Osteoblast (primary cell): ENCODE measurements at places on chromosomes 3 and 15.

DNA sequence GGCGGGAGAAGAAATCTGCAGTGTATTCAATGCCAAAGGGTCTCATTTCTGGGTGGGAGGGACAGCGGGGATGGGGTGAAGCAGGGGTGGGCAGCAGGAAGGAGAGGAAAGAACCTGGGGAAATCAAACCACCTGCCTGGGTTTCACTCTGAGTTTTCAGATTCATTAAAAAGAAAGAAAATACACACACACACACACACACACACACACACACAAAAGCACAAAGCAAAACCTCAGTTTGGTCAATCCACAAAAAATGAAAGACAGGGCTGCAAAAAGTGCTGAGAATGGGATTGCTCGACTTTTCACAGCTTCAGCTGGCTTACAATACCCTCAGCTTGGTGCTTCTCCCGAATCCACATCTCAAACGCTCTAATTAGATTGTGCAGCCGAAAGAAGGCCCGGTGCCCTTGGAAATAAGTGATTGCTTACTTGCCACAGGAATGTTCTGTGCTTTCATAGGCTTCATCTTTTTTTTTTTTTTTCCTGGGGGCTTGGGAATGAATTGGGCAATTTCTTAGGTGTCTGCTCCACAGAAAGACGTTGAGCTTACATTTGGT lies 370.5 kb downstream of the RORA start:
- no peak for DNase-seq

- DNase-seq: no peak
Observed at GRCh38 chr15:74565381-74566085, 24.5 kb downstream of the ARID3B start.

GRCh38 chr3:138945709-138946662 lies 951 bp downstream of the FOXL2 start:
- DNase-seq: no peak

DNA sequence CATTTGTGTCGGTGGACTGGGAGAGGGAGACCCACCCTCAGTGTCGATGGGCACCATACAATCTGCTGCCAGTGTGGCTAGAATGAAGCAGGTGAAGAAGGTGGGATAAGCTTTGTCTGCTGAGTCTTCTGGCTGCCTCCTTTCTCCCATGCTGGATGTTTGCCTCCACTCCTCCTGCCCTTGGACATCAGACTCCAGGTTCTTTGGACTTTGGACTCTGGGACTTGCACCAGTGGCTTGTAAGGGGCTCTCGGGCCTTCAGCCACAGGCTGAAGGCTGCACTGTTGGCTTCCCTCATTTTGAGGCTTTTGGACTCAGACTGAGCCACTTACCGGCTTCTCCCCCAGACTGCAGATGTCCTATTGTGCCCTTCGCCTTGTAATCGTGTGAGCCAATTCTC lies 23.6 kb upstream of the OSBPL11 start:
- no peak for DNase-seq

DNA sequence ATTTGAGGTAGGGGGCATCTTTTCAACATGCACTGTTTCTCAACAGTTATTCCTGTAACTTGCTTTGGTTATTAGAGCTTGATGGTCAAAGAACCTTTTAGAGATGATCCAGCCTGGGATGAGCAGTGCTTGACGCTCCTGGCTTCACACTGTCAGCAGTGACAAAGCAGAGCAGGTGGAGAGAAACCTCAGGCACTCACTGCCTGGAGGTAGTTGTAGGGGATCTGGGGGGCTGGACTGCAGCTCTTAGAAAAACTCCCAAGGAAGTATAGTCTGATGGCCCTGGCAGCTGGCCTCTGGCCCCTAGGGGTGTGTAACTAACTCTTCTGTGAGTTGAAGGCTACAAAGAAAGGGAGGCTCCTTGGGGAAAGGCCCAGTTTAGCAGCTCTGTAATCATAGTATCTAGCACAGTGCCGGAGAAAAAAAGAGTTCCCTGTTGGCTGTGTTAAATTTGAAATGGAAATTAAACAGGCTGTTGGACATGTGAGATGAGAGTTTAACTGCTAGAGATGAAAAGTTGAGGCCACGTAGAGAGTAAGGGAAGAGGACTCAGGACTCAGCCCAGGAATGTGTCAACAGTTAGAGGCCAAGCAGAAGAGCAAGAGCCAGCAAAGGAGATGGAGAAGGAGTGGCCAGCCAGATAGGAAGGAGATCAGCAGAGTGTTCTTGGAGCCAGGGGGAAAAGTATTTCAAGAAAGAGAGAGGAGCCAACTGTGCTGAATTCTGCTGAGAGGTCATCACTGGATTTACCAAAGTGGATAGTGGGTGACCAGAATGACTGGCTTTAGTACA lies 14.2 kb downstream of the OXNAD1 start:
- no peak for DNase-seq

DNA sequence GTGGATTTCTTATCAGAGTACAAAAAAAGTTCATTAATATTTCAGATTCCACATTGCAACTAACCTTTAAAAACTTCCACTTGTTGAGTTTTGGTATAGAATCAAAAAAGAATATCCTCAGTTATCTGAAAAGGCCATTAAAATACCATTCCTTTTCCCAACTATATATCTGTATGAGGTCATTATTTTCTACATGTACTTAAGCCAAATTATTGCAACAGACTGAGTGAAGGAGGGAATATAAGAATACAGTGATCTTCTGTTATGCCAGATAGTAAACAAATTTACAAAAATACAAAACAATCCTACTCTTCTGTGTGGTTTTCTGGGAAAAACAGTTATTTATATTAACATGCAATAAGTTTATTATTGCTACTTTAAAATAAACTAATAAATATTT lies 5.7 kb upstream of the GANC start:
- DNase-seq: no peak

- DNase-seq: peak; percentile 38
Observed at GRCh38 chr3:23489300-23490158, 286.4 kb downstream of the UBE2E2 start.

- DNase-seq: no peak
Observed at GRCh38 chr3:169083163-169083562, 580.3 kb downstream of the MECOM start.

GRCh38 chr3:146449613-146450012 lies 19.7 kb downstream of the PLSCR2 start:
- DNase-seq: no peak

GRCh38 chr3:137325170-137325569 lies 367.4 kb downstream of the IL20RB start:
- no peak for DNase-seq

GRCh38 chr3:22399566-22399965 lies 648.6 kb upstream of the ZNF385D start:
- DNase-seq: peak; percentile 42

DNA sequence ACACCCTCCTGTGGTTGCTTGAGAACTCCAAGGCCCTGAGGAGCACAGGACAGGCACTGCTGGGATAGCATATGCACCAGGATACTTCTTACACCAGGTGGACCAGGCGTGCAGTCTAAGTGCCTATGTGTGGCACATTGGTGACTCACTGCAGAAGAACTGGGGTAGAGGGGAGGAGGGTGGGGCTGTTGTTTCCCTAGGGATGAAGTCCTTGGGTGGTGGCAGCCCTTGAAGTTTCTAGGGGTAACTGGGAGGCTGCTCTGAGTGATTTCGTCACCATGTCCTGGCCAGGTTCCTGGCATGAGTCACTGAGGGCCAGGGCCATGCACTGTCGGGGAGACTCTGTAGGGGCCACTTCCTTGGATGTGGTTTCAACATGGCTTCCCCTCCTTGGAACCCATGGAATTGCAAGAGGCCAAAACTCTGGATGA lies 15.9 kb downstream of the MYZAP start:
- no peak for DNase-seq

GRCh38 chr15:45230245-45230965 lies 21.6 kb upstream of the SLC28A2 start:
- no peak for DNase-seq

DNA sequence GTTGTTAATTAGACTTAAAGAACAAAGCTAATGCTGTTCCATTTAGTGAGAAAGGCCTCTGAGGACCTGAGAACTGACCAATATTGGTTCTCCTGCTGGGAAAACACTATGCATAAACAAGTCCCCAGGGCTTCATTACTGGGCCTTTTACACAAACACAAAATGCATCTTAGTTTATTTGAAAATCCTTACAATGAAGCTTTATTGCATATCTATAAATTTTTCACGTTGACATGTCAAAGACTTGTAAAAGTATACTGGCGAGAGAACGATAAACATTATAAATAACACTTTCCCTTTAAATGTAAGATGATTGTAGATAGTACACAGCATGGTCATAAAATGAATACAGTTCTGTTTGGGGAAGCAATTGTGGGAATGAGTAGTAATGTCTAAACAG lies 151.7 kb downstream of the ROBO2 start:
- no peak for DNase-seq

- no peak for DNase-seq
Observed at GRCh38 chr3:170635385-170635735, 49.5 kb upstream of the SLC7A14 start.

- DNase-seq: peak; percentile 19
Observed at GRCh38 chr15:87450314-87450713, 806.2 kb downstream of the NTRK3 start.

DNA sequence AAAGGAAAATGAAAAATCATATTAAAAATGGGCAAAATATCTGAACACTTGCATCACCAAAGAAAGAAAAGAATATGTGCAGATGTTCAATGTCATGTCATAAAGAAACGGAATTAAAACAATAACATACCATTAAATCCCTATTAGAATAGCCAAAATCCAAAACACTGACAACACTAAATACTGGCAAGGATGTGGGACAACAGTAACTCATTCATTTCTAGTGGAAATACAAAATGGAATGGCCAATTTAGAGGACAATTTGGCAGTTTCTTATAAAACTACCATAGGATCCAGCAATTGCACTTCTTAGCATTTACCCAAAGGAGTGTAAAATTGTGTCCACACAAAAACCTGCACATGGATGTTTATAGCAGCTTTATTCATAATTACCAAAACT lies 542.5 kb upstream of the UBE2E2 start:
- no peak for DNase-seq

DNA sequence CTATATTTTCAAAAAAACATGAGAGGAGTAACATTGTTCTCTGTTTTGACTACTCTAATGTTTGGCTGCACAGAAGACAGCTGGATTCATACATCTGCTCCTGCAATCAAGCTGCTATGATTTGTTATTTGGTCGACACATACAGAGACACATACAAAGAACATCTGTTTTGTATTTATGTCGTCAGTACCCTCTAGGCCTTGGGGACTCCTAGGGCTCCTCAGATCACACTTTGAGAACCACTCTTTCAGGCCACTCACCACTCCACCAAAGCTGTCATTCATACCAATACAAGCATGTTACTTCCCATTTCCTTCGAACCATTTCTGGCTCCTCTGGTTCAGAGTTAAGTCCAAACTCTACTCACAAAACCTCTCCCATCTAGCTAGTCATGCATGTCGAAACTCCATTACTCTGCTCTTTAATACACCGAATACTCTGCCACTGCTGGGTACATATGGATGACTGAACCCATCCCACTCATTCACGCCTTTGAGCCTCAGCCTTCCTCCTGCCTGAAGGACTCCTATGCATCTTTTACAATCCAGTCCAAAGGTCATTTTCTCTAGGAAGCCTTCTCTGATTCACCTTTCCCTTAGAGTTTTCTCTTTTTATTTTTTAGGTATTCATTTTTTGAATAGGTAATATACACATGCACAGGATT lies 102.9 kb upstream of the ARHGEF3 start:
- DNase-seq: no peak

DNA sequence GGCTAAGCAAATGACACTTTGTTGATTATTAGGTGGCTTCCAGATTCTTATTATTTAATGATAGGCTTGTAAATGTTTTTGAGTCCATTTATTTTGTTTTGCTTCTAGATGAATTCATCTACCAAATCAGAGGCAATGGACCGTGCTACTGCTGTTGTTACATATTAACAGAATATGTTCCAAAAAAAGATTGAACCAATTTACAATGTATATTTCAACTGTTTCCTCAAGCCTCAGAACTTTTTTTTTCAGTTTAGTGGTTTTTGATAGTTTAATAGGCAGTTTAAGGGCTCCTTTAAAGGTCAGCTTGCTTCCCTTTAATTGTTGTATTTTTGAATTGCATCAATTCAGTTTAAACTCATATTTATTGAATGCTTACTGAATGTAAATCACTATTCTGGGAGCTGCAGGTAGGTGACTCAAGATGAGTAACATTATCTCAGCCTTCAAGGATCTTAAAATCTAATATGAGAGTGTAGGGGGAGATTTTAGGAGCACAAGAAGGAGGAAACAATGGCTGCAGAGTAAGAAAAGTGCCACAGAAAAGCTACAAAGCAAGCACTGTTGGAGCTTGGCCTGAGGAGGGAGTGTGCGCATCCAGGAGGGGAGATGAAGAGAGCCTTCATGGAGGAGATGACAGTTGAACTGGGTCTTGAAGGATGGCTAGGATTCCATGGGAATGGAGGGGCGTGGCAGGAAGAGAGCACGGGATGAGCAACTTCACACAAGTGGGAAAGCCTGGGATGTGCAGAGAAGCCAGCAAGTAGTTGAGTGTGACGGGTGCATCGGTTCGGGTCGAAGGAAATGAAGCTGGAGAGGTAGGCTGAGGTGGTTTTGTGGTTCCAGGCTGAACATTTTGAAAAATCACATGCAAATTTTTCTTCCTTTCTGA lies 14.7 kb downstream of the MAP2K1 start:
- DNase-seq: no peak

- peak; percentile 87 for DNase-seq
Observed at GRCh38 chr3:54122324-54123002, at the start of gene CACNA2D3. Gene CACNA2D3 (plus strand): TSS chr3:54122552.

DNA sequence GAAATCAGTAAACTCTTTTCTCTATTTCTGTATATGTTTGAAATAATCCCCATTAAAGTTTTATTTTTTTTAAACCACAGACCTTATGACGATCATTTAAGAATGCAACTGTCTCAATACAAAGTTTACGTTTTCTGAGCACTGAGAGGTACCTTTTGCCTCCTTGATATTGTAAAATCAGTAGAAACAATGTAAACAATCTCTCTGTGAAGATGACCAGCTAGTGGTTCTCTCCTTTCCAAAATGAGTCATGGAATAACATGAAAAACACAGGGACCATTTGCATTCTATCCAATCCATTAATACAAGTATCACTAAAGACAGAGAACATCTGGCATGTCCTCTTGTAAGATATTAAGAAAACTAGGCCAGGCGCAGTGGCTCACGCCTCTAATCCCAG lies 48.8 kb downstream of the RAD18 start:
- no peak for DNase-seq

DNA sequence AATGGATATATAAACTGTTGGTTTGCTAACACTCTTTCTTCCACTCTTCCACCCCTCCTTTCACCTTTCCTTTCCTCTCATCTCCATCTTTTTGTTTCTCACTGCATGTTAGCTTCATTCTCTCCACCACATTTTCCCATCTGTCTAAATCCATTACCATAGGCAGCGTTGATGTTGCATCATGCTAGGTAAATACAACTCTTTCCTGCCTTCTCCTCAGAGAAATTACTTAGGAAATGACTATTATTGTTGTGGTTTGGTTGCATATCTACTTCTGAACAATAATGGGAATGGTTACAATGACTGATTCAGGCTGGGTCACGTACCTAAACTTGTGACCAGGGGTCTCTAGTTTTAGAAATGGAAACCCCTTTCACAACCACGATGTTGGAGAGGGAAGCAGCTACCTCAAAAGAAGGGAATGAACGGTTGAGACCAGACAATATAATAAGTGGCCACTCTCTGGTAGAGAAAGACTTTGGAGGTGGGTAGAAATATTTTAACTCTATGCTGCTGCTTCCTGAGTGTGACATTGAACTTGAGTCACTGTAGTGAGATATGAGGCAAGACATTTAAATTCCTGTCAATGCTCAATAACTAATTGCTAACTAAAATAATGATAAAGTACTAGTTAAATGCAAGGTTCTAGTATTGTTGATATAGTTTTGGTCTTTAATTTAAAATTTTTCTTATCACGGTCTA lies 314.1 kb upstream of the TGFBR2 start:
- peak; percentile 54 for DNase-seq
